ENCODE measurements at places on chromosomes 1 and 21. TPM values are rescaled to one million over a fixed set of nuclear protein-coding genes. Genes with fewer than 3 reads are reported as not detected.

The LCE6A gene
- total RNA-seq: not detected

The GOLPH3L gene
- 25.8 TPM for total RNA-seq

The DTL gene
- total RNA-seq: 15.7 TPM

The ATP6V0B gene
- total RNA-seq: 129 TPM

The LAMC2 gene
- 20.5 TPM for total RNA-seq

The LCA5L gene
- 0.07 TPM for total RNA-seq

The RIIAD1 gene
- total RNA-seq: not detected

The FAM163A gene
- 0.30 TPM for total RNA-seq

The HJV gene
- not detected for total RNA-seq

The CLDN8 gene
- total RNA-seq: not detected

The NR5A2 gene
- total RNA-seq: 22.6 TPM

The IGFN1 gene
- total RNA-seq: not detected

The LMOD1 gene
- 0.10 TPM for total RNA-seq

The CFHR4 gene
- not detected for total RNA-seq

The DEPDC1 gene
- 24.8 TPM for total RNA-seq

The CSMD2 gene
- total RNA-seq: under 0.01 TPM

The ASAP3 gene
- total RNA-seq: 3.8 TPM

The C1orf56 gene
- total RNA-seq: 2.5 TPM

The C21orf91 gene
- 3.8 TPM for total RNA-seq

The TSNAX gene
- total RNA-seq: 26.4 TPM

The RUNX3 gene
- not detected for total RNA-seq

The GPA33 gene
- not detected for total RNA-seq

The U2AF1 gene
- total RNA-seq: 38.0 TPM

The BECN2 gene
- not detected for total RNA-seq

The AADACL4 gene
- total RNA-seq: not detected

The AGMAT gene
- 1.6 TPM for total RNA-seq

The HLX gene
- total RNA-seq: 45.7 TPM
